ENCODE measurements at places on chromosomes 5 and 9.
A peak's percentile ranks its signal among the peaks of the same experiment; 100 is the strongest.

- no peak for DNase-seq
Observed at GRCh38 chr9:78311886-78312524, 15.1 kb downstream of the PSAT1 start.

DNA sequence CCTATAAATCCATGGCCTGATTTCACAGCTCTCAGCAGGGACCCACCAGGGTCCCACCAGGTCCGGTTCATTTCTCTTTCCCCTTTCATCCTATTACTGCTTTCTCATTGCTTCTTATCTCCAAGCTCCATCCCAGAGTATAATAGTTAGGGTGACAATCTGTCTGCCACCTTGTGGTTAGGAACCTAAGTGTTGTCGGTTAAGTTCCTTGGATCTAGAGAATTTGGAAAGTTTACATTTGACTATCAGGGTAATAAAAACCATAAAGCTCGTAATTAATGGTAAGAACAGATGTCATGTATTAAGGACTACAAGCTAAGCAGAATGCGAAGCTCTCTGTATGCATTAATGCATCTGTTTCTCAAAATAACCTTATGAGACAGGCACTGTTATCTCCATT is 259.1 kb downstream of the SH3GL2 start:
- peak; percentile 18 for DNase-seq

GRCh38 chr9:133269537-133270362 is 5.3 kb downstream of the ABO start:
- peak; percentile 50 for DNase-seq

GRCh38 chr9:105360344-105360743 is 87.5 kb upstream of the FSD1L start:
- no peak for DNase-seq

DNA sequence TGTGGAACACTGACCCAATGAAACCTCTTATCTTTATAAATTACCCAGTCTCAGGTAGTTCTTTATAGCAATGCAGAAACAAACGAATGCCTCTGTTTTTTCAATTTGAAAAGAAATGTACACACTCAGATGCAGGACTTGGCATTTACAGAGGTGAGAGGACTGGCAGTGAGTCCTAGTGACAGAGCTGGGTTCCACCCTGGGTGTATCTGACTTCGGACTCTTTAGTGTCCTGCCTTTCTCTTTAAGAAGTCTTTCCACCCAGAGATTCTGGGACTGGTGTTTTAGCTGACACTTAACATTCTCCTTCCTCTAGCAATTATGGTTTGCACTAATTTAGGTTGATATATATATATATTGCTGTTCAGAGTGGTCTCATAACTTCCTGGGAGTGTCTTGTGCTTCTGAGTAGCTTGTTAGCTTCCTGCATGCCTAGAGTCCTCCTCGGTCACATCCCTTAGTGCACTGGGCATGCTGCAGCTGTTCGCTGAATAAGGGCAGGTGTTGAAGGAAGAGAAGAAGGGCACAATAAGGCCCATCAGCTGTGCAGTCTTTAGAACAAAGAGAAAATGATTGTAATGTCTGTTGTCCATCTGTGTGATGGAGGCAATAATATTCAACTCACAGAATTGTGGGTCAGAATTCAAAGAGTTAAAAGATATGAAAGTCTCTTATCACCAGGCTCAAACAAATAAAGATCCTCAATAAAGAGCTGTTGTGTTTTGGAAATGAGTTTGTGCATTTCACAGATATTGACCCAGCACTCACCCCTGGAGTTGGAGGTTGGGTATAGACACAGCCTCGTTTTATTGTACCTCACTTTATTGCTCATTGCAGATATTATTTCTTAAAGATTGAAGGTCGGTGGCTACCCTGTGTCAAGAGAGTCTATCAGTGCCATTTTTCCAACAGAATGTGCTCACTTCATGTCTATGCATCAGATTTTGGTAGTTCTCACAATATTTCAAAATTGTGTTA is 187.1 kb downstream of the TRIM32 start:
- DNase-seq = no peak
